Right forelimb (tissue), 1 donor: ENCODE measurements at places on chromosomes 2 and 18.
A peak's percentile ranks its signal among the peaks of the same experiment; 100 is the strongest.

DNA sequence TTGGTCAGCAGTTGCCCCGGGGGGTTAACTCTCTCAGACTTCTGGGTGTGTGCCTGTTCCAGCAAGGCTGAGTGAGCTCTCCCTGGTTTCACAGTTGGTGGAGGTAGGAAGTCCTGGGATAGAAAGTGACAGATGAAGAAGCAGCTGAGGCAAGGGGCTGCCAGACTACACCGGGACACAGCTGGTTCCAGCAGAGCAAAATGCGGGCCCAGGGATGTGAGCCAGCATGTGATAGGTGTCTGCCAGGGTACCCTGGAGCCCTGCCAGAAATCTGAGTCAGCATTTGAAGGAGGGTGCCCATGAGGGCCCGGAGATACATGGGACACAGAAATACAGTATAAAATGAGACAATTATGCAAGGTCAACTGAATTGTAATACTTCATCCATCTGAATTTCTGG lies 79.3 kb upstream of the LGALSL start:
- peak; percentile 46 for DNase-seq

GRCh38 chr2:240023792-240024191 lies 1.4 kb downstream of the NDUFA10 start:
- no peak for DNase-seq

GRCh38 chr2:38060236-38061018 lies 15.5 kb downstream of the CYP1B1 start:
- no peak for DNase-seq

DNA sequence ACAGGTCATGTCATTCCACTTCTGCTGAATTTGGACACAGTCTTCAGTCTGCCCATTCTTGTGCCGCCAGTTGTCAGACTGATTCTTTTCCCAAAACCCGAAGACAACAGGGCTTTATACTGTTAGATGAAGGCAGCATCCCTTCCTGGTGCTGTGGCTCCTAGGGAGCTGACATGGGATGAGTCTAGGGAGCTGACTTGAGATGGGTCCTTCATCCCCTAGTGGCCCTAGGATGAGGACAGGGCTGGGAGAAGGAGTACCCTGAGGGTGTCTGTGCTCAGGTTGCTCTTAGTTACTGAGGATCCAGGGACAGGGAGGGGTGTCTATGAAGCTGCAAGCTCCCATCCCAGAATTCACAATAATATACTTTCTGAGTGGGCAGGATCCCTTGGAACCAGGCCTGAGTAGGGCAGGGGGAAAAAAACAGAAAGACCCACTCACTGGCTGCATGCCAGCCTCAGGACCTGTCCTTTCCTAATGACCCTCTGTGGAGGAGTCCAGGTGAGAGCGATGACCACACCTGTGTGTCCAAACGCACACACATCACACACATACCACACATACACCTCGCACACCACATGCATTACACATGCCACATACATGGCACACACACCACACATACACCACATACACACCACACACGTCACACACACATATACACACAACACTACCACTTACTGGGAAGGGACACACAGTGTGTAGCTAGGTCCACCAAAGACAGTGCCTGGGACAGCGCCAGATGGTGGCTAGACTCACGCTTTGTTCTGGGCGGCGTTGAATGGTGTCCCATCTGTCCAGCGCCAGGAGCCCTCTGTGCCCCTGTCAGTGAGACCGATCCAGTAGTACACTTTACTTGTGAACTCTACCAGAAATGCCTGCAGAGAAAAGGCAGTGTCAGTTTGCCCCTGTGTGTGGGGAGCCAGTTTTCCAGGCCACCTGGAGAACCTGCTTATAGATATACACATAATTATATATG lies 11.1 kb downstream of the CLEC4F start:
- no peak for DNase-seq

- DNase-seq: no peak
Measured at GRCh38 chr2:70936165-70936978, 672 bp downstream of the ATP6V1B1 start.

DNA sequence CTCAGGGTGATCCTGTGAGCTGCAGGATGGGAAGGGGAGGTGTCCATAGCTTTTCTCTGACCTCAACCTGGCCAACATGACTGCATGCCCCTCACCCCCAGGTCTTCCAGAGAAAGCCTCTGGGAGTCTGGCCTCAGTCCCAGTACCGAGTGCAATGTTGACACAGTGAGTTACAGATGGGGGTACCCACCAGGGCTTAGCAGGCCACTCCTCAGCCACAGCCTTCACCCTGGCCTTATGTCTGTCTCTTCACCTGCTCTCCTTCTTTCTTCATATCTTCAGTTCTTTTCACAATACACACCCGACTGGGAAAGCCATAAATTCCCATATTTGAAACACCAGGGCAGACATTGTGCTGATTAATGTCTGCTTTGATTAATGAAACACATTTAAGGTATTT lies 33.5 kb downstream of the AOX1 start:
- no peak for DNase-seq

GRCh38 chr2:29000481-29000880 lies 19.4 kb downstream of the TOGARAM2 start:
- DNase-seq: no peak

DNA sequence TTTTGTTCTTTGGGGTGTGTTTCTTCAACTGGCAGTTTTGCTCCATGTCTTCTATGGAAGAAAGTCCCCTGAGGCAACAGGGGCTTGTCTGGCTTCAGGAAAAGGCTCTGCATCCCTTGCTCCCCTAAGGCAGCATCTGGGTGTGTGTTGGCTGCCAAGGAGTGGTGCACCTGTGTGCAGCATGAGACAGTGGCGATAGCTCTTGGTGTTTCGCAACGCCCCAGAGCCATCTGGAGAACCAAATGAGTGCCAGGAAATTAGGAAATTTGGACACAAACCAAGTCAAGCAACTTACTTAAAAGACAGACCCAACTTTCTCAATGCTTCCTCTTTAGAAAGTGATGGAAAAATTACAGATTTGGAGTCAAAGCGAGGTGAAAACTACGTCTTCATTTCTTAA lies 1044.4 kb upstream of the CNTNAP5 start:
- DNase-seq: peak; percentile 63

DNA sequence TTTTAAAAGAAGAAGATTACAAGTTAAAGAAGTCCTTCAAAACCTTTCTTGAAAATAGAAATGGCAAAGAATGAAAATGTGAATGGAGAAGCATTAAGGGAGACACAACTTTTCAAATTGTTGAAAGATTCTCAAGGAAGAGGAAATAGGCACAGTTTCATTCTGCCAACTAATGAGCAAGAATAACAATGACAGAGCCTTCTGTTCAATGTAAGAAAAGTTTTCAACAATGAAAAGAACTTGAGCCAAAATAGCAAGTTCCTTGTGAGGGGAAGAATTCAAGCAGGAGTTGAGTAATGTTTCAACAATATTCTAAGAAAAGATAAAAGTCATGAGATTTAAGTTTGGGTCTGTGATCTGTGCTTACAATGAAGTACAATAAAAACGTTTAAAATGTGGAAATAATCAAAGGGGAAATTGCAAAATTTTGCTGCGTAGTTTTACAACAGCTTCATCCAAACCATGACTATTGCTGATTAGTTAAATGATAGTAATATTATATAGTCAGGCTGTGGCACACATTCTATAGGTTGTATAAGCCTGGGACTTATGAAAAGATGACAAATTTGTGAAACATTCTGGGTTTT lies 122.6 kb downstream of the METTL4 start:
- DNase-seq: no peak

DNA sequence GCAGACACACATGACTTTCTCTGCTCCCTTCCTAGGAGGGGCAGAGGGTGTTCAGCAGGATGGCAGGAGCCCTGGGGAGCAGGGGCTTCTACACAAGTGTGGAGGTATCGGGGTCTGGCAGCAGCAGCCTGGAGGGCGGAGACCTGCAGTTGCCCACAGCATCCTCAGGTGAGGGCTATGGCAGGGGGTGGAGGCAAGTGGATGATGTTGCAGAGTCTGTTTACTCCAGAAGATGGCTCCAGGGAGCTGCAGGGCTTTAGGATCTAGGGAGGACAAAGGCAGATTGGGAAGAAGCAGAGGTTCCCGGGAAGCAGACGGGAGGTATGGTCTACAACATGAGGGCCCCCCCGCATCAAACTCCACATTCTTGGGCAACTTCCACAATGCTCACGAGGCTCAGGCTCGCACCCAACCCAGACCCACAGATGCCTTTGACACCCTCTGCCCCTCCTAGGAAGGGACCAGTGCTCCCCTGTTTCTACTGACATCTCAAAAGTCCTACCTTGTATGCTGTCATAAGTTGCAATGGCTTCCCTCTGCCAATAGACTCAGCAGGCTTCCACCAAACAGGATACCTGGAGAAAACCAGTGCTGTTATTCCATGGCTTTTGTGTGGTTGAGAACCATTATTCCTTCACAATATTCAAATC lies 12.0 kb upstream of the ATP6V1C2 start:
- DNase-seq: no peak

GRCh38 chr2:240086563-240086962 lies 33.2 kb upstream of the OR6B3 start:
- no peak for DNase-seq

DNA sequence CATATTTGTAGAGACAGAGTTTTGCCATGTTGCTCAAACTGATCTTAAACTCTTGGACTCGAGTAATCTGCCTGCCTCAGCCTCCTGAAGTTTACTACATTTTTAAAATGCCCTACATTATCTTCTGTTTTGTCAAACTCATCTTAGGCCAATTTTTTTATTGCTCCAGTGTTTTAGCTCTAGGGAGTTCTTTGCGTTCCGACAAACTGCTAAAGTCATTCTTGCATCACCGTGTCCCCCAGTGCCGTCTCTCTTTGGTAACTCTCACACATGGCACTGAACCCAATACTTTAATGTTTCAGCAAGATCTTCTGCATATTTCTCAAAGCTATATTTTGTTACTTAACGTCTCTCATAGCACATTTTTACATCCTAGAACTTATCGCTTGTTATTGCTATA lies 440.9 kb upstream of the NRXN1 start:
- DNase-seq: no peak

- no peak for DNase-seq
Measured at GRCh38 chr18:24189007-24189528, 50.2 kb downstream of the CABYR start.

DNA sequence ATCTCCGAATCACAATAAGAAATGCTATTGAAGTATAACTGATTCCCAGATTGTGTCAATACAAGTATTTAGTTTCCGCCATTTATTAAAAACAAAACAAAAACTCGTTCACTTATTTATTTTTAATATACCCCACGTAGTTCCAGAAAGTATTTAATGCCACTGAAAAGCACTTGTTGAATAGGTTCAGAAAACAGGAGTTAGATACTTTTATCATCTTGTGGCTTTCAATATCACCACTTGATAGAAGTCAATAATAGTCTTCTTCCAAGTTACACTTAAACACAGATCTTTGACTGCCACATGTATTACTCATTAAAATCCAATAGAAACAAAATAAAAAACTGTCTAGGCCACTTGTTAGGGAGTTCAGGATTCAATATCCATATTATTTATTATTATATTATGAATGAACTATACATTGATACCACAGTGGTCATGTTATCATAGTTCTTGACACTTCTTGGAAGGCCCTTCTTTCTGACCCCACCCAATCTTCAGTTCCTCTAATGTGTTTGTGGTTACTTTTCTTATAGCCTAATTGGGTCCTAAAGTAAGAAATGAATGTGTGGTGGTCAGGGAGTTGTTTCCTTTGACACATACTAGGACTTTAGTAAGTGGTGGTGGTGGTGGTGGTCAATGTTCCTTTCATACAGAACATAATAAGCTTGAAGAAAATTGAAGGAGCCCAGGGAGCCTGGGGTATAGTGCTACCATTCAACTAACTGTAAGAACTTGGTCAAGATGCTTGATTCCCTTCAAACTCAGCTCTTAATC lies 221.3 kb upstream of the ITGA4 start:
- DNase-seq: no peak

DNA sequence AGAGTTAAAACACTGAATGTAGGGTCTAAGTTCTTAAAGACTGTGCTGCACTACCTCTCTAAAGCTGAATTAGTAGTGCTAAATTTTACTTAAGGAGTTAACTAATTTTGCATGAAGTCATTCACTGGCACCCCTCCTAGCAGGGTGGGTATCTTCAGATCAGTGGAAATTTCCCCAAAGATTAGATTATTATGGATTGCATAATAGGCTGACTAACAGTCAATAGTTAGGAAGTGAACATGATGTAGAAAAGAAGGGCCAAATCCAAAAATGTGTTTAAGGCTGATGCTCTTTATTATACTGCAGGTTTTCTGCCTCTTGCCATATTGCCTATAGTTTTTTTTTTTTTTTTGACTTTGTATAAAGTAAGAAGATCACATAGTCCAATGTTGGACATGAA lies 5.2 kb downstream of the ZNF638 start:
- DNase-seq: no peak

GRCh38 chr18:11096839-11097750 lies 52.3 kb downstream of the PIEZO2 start:
- DNase-seq: no peak

DNA sequence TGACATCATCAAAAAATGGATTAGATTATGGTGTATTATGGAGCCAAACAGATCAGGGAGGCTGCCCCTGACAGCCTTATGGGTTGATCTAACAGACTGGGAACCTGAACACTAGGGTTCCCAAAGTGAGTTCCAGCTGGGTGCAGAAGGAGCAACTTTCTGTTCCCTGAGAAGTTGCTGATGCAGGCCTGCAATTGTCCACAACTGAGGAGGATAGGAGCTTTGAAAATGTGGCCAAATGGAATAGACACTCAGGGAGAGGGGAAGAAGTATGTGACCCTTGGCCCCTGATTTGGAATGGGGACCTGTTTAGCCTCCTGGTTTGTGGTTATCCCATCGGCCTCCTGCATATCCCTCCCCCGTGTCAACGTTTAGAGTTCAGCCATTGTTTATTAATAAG lies 262.2 kb upstream of the SKOR2 start:
- no peak for DNase-seq

- no peak for DNase-seq
Measured at GRCh38 chr18:44409071-44409470, 271.6 kb upstream of the SETBP1 start.

- no peak for DNase-seq
Measured at GRCh38 chr2:133561045-133561852, 7.0 kb downstream of the NCKAP5 start.

GRCh38 chr2:56047136-56047535 lies 123.6 kb upstream of the EFEMP1 start:
- no peak for DNase-seq

DNA sequence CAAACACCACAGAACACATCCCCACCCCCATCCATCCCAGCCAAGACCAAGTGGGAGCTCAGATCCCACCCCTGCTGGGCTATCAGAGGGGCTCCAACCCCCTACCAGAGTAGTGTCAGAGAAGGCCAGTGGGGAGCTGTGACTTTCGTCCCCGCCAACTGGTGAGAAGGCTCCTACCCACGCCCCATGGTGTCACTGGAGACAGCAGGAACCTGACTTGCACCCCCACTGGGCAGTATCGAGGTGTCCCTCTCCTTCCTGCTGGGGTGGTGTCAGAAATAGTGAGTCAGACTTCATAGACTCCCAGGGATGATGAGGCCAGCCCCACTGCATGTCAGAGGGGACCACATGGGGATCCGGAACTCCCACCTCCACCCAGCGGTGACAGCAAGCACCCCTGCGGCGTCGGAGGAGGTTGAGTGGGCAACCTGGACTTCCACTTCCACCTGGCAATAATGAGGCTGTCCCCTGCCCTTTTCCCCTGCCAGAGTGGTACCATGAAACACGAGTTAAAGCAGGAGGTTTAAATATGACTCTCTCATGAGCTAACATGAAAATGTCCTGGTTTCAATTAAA lies 106.7 kb downstream of the CTIF start:
- DNase-seq: no peak

- no peak for DNase-seq
Measured at GRCh38 chr2:60100034-60100433, 453.4 kb downstream of the BCL11A start.

- no peak for DNase-seq
Measured at GRCh38 chr2:46329803-46330775, 32.9 kb downstream of the EPAS1 start.

GRCh38 chr2:218622606-218623365 lies 15.1 kb downstream of the PLCD4 start:
- no peak for DNase-seq
